Subcutaneous adipose tissue (tissue), 4 donors: ENCODE measurements at places on chromosomes 4 and X. TPM values are rescaled to one million over a fixed set of nuclear protein-coding genes. Genes with fewer than 3 reads are reported as not detected.

The MCF2 gene
- not detected for total RNA-seq

The NSDHL gene
- 35.0 TPM for total RNA-seq

The PNMA5 gene
- not detected for total RNA-seq

The ZAR1 gene
- not detected for total RNA-seq

The GDPD2 gene
- total RNA-seq, result not detected

The CHRDL1 gene
- total RNA-seq, result 225 TPM
